Spleen (tissue), 13 donors: ENCODE measurements at places on chromosomes 7 and 10. TPM values are rescaled to one million over a fixed set of nuclear protein-coding genes. Genes with fewer than 3 reads are reported as not detected.
A peak's percentile ranks its signal among the peaks of the same experiment; 100 is the strongest.

The MYPN gene
- not detected for polyA plus RNA-seq

DNA sequence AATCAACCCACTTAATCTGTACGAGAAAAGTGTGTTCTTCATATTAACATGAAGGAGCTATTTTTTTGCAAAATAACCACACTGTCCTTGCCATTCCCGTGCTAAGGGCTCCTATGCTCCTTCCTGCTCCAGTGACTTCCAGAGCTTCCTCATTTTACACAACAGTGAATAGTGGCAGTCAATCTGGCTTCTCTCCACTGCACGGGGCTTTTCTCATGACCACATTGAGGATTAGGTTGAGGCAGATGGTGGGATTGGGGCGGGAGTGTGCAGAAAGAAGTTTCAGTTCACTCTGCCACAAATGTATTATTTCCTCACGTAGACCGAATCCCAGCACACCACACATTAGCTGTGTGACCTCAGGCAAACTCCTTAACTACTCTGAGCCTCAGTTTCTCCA is 235.1 kb downstream of the ARHGAP12 start:
- no peak for DNase-seq

The GRID2IP gene
- polyA plus RNA-seq, result 0.08 TPM

GRCh38 chr7:28731092-28731658 is 227.0 kb downstream of the TRIL start:
- DNase-seq, result no peak

The PALD1 gene
- 7.7 TPM for polyA plus RNA-seq

DNA sequence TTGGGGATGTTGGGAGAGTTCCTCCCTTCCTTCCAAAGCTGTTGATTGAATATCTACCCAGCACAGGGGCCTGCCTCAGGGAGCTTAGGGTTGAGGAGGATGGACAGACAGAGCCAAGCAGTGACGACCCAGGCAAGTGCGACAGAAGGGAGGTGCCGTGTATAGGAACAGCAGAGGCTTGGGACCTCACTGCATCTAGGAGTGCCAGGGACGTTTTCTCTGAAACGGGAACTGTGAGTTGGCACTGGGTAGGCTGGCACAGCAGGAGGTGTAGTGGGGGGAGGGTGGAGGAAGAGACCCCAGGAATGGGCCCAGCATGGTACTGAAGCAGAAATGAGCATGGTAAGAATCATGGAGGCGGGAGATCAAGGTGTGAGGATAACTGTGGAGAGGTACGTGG is 55.3 kb upstream of the MGMT start:
- DNase-seq, result no peak

DNA sequence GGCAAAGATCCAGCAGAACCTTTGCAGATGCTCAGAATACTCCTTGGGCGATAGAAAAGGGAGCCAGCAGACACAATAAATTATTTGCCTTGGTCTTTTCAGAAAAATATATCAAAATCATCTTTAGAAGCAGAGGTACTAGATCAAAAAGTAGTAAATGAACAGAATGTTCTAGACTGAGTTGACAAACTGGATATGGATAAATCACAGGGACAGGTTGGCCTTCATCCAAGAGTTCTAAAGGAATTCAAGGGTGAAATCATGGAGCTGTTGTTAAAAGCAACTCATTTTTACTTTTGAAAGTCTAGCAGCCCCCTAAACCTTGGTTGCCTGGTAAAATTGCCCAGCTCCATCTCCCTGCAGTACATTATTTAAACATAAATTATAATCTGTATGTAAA is 99.1 kb downstream of the PLCE1 start:
- no peak for DNase-seq

The ATG9B gene
- polyA plus RNA-seq, result 3.7 TPM

DNA sequence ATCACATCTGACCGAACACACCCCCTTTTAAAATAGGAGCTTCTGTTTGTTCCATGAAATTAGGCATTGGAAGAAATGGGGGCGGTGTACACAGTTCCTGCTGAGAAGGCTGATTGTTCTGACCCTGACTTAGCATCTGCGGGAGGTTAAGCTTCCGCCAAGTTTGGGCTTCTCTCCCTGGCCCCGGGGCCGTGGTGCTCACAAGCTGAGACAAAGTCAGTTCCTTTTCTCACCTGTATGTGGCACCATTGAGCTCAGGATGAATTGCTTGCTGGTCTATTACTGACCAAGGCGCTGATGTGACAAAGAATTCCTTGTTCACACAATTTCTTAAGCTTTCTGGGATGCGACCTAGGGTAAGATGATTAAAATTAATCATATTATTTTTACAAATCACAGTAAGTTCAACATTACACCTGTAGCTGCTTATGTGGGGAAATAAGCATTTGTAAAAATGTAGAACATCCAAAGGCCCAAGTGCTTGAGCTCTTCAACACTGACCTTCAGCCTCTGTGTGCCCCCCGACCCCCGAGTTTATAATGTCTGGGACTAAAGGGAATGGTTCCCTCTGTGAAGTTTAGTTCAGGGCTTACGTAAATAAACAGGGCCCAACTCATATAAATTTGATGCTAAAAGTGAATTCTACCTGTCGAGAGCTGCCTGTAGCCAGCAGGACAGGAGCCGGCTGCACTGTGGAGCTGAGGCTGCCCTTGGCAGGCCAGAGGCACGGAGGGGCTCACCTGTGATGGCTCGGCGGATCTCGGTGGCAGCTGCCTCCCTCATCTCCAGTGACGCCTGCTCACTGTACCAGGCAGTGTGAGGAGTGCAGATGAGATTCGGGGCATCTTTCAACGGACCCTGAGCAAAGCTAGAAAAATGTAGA is 50.8 kb downstream of the ZRANB1 start:
- peak; percentile 82 for DNase-seq

DNA sequence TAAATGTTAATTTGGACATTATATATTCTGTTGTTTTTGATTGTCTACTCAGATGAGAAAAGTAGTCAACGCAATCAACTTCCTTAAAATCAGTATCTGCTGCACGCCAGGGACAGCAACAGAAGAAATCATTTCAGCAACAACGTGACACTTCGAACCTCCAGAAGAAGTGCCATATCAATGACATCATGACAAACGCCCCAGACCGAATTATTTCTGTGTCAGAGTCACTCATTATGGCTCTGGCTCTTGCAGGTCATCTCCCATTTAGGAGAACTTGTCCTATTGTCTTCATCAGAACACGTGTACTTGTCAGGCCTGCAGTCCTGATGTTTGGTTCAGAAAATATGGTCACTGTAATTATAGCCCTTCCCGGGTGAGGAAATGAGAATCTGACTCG is 276.3 kb downstream of the ADARB2 start:
- no peak for DNase-seq

DNA sequence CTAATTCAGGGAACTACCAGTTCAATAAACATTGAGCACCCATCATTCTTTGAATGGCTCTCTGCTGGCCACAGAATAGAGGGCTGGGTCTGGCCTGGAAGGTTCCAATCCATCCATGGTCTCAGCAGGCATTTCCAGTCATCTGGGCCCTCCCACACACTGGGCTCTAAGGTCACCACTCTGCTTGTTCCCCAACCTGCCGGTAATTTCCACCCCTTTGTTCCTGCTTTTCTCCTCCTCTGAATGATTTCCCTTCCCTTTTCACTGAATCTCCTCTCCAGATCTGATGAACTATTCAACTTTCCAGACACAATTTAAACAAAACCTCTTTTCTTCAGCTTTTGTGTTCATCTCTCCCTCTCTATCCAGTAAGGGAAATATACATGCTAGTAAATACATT is 2.6 kb downstream of the BZW2 start:
- DNase-seq, result no peak

DNA sequence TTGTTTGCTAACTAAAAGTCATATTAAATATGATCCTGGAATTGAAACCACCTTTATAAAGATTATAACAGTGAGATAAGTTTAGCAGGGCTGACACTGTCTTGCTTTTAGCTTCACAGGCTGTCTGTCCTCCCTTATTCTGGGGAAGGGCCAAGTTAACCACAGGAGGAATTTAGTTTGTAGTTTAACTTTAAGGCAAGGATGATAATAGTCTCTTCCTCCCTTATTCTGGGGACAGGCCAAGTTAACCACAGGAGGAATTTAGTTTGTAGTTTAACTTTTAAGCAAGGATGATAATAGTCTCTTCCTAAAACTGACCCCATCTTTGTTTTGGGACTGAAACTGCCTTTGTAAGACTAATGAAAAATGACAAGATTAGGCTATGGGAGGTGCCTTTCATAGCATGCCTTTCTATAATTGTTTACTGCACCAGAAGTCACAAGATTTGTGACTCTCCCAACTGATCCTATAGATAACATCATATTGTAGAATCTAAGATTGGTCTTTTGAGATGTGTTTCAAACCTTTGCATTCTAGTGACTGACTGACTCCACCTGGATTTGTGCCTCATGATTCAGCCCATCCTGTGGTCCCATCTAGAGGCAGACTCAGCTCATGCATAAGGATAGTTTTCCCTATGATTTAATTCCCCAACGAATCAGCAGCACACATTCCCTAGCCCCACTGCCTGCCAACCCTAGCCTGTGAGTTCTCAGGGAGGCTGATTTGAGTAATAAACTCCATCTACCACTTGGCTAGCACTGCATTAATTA is 212.0 kb downstream of the MAGI2 start:
- no peak for DNase-seq

GRCh38 chr10:124165827-124166226 is 72.4 kb upstream of the CHST15 start:
- no peak for DNase-seq

GRCh38 chr7:1013581-1013980 is 30.6 kb downstream of the CYP2W1 start:
- DNase-seq, result no peak

GRCh38 chr7:149783386-149784250 is 10.2 kb upstream of the ZNF467 start:
- no peak for DNase-seq

GRCh38 chr10:23780331-23780730 is 341.5 kb downstream of the OTUD1 start:
- DNase-seq, result no peak

DNA sequence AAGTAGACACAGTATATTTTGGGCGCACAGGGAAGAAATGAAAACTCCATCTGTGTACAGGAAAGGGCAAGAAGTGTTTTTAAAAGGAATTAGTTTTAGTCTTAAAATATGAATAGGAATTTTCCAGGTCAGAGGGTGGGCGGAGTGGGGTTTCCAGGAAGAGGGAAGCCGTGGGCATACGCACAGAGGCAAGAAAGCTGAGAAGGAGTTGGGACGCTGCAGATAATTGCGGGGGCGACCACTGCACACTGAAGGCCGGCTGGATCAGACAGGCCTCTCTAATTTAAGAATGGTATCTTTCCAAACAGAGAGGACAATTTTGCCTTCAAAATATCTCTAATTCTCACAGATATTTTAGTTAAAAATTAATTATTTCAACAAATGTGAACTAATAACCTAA is 189.1 kb upstream of the INHBA start:
- no peak for DNase-seq

GRCh38 chr10:118102121-118102520 is 55.4 kb upstream of the RAB11FIP2 start:
- no peak for DNase-seq

DNA sequence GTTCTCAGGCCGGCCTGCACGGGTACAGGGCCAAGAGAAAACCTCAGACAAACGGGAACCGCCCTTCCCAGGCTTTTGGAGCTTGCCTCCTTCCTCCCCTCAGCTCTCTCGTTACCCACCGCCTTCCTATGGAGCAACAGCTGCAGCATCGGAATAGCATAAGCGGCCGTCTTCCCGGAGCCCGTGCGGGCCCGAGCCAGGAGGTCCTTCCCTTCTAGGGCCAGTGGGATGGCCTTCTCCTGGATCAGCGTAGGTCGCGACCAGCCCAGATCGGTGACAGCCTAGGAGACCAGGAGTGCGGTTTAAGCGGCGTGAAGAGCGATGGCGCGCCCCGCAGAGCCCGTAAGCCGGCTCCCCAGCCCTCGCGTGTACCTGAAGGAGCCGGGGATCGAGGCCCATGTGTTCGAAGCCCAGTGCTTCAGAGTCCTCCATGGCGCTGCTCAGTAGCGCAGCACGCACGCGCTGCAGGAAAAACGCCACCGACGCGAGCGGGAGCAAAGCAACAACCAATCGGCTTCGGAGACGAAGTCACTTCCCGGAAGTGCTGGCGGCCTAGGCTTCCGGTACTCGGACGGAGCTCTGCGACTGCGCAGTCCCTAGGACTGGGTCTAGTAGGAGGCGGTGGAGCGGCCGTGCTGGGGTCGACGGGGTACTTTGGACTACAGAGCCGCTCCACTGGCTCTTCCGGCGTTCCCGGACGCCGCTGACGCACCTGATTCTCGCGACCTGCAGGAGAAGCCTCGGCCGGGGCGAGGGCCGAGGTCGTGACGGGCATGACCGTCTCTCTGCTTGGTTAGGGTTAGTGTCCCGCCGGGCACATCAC is at the start of gene DDX56:
Gene DDX56 (minus strand): TSS at position 445 of the 823 bp plus-strand sequence. CDS start 13 bp downstream, at position 432.
- peak; percentile 98 for DNase-seq

- peak; percentile 7 for DNase-seq
Observed at GRCh38 chr10:124255556-124255955, 162.2 kb upstream of the CHST15 start.

GRCh38 chr10:131678171-131678570 is 222.6 kb upstream of the PPP2R2D start:
- DNase-seq, result peak; percentile 69

DNA sequence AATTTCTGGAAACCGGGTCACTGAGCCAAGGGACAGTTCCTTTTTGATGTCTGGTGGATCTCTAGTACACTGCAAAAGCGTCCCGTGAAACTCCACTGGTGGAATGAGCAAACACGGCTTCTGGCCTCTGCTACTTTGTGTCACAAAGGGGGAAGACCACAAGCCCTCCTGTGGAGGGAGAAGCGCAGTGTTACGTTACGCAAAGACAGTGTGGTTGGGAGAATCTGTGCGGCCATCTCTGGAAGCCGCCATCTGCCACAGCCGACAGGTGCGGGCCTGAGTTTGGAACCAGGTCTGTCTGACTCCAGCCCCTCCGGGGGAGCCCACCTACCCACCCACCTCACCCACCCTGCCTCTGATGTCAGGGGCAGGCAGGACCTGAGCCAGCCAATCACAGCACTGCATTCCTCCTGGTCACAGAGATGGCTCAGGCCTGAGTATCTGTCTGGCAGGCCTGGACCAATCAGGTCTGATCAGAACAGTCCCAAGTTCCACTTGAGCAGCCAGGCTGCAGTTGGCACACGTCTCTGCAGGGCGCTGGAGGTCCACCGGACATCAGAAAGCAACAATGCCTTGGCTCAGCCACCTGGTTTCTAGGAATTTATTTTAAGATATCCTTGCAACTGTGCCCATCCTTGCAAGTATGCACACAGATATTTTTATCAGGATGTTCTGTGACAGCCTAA is 3.0 kb upstream of the CYP2W1 start:
- no peak for DNase-seq

- DNase-seq, result peak; percentile 92
Observed at GRCh38 chr10:118754229-118754555, 578 bp downstream of the CACUL1 start.

The DNAH11 gene
- 0.32 TPM for polyA plus RNA-seq

DNA sequence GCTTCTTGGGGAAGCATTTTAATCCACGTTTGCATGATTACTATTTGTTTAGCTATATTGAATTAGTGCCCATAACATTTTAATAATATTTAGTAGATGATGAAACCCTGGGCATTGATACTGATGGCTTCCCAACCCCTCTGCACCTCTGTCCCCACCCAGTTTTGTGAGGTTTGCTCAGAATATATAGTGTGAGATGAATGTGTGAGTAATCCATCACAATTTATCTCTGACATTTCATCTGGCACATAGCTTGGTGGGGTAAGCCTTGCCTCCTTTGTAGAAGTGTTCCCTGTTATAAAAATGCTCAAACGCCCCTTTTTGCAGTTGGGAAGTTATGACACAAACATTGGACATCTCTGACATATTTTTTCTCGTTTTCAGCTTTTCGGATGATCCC is 104.2 kb downstream of the WNT2 start:
- DNase-seq, result no peak
